ENCODE measurements at places on chromosomes 4 and X.

DNA sequence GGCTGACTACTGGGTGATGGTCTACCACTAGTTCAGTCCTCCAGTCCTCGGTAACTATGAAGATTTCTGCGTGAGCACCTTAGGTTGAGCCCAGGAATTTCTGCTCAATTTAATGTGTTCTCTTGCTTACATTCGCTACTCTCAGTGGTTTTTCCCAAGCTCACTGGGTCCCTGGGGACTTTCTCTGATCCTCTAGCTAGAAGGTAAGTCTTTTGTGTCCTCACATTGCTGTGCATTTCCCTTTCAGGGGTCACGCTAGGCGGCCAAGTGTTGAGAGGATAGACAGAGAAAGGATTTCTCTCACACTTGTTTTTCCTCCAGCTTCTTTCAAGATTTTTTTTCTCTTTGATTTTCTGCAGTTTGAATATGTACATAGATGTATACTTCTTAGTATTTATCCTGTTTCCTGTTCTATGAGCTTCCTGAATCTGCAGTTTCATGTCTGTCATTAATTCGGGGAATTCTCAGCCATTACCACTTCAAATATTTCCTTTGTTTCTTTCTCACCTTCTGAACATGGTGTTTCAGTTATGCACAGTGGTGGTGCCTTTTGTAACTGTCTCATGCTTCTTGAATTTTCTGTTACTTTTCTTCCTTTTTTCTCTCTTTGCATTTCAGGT, 17.5 kb downstream of the MAGEA9 start:
- DNase-seq, result no peak

DNA sequence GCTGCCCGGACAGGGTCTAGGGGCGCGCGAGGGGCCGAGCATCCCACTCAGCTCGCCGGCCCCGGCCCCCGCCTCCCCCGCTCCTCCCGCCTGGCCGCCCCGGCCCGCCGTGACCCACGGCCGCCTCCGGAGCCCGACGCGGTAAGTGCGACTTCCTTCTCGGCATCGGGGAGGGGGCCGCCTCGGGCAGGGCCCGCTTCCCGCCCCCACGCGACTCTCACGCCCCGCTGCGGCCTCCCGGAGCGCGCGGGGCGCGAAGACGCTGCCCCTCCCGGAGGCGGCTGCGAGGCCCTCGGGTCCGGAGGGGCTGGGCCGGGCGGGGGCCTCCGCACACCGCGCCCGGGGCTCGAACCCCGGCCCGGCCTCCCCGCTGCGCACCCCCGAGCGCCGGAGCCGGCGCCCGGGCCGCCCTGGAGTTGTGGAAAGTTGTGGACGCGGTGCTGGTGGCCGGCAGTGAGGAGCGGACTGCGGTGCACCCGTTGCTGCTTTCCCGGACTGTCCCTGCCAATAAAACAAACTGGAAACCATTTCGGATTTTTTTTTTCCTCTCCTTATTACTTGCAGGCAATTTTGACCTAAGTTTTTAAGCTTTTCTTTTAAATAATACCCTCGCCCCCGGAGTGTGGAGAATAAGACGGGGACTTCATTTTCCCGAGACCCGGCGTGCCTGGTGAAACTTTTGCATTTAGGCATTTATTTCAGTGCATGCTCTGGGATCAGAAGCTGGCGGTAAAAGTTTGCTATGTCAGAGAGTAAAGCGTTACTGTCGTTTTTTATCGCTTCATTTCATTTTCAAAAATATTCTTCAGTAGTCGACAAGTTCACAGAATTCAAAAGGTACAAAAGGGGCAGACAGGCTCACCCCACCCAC, 13.0 kb upstream of the TMEM156 start:
- peak; percentile 12 for DNase-seq

DNA sequence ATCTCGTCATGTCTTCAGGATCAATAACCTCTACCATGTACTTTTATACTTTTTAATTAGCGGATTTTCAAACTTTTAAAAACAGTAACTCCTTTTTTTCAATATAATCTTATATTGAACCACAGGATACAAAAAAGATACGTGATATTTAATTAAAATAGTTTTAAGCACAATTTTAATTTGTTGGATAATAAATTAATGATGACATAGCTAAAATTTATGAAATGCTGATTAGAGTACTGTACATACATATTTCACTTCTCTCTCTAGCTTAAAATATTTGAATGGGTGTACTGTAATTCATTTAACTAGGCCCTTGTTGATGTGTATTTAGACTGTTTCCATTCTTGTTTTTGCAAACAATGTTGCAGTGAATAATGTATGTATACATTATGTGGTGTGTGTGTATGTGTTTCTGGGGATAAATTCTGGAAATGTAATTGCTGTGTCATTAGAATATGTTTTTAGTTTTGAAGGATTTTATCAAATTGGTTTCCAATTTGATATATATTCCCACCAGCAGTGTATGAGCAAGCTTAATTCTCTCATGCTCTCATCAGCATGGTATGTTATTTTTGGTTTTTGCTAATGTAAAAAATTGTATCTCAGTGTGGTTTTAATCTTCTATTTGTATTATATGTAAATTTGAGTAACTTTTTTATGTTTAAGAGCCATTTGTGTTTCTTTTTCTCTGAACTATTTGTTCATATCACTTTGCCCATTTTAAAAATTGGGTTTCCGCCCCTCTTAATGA, 66.4 kb downstream of the CDKL5 start:
- no peak for DNase-seq

DNA sequence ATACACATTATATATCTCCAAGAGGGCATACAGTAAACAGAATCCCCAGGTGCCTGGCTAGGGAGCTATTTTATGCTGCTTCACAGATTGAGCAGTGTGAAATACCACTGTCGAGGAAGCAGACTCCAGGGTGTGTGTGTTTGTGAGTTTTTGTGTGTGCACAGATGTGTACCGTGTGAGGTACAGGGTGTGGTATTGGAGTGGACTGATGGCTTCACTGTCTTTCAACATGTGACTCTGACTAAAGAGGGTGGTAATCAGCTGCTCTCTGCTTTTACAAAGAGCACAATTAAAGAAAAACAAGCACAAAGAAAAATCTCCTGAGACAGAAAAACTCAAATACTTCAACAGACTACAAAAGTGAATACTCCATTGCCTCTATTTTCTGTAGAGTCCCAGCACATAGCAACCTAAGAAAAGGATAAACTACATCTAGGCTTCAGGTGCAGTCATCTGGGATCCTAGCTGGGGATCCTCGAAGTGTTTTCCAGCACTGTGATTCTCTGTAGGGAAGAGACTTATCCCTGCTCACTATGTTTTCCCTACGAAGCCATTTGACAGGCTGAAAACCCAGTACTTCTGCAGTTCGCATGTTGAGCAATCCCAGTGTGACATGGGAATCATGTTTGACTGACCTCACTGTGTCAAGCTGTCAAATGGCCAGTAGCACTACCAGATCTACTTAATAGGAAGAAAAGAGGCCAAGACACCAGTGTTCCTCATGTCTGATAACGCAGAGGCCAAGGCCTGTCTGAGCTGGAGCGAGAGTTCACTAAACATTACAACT, 100.3 kb downstream of the CDS1 start:
- DNase-seq, result peak; percentile 52

DNA sequence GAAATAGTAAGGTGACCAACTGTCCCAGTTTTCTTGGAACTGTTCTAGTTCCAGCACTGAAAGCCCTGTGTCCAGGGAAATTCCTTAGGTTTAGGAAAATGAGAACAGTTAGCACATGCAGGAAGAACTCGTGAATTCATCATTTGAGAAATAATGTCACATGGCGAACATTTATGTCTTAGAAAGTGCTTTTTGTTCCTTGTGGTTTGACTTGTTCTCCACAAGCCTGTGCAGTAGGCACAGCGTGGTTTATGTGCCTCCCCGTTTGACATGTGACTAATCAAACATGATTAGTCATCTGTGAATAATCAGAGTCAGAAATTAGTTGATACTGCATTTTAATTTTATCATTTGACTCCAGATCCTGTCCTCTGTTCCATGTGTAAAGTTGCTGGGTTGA, 556.0 kb upstream of the CPEB2 start:
- peak; percentile 97 for DNase-seq

GRCh38 chr4:171985129-171985528, 171.9 kb downstream of the GALNTL6 start:
- DNase-seq, result no peak

GRCh38 chr4:93448691-93449293, 379.8 kb upstream of the ATOH1 start:
- no peak for DNase-seq

GRCh38 chr4:112296949-112297880, at the start of gene ALPK1:
ALPK1 (plus strand) TSS chr4:112297369.
- peak; percentile 84 for DNase-seq

GRCh38 chr4:170198747-170199146, 109.0 kb upstream of the AADAT start:
- DNase-seq, result peak; percentile 19

DNA sequence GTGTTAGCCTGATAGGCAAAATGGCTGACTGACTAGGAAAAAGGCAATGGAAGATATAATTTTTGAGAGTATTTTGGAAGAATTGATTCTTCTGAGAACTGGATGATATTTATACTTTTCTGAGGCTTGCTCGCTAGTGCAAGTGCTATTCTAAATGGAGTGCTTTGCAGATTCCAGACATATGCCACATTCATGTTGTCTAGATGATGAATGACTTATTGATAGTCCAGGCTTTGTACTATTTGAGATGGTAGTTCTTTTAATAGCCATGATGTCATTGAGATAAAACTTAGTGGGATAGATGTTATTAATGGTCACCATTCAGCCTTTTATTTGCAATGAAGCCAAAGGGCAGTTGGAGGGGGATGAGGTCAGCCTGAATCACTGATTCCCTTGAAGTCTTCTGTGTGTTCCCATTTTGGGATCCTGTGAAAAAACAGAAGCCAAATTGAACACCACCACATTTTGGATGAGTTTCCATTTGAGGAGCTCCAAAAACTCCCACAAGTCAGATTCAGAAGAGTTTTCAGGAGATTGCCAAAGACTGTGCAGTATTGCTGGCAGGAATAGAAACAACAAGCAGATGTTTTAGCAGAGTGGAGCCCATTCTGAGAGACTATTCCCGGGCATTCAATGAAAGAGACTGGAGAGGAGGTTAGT, 184.1 kb downstream of the IL1RAPL2 start:
- DNase-seq, result peak; percentile 84

DNA sequence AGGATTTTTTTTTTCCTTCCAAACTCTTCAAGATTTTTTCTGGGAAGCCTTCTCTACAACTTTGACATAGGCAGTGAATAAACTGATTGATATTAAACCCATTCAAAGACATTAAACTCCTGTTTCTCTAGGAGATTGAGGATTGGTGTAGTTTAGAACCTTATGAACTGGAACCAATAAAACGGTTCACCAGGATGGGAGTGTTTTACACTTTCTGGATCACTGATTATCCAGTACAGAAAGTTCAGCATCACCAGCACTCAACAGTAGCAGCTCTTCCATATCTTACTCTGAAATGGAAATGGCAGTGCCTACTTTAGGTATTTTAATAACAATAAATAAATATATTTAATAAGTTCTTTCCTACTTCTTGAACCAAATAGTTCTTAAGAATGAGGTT, 76.7 kb downstream of the BMPR1B start:
- DNase-seq, result no peak

DNA sequence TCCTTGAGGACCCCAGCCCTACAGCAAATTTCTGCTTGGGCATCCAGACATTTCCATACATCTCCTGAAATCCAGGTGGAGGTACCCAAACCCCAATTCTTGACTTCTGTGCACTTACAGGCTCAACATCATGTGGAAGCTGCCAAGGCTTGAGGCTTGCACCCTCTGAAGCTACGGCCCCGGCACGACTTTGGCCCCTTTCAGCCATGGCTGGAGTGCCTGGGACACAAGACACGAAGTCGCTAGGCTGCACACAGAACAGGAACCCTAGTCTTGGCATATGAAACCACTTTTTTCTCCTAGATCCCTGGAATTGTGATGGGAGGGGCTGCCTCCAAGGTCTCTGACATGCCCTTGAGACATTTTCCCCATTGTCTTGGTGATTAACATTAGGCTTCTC, 1417.7 kb downstream of the ARAP2 start:
- DNase-seq, result no peak

- no peak for DNase-seq
Observed at GRCh38 chr4:156495836-156496235, 475.8 kb downstream of the PDGFC start.

DNA sequence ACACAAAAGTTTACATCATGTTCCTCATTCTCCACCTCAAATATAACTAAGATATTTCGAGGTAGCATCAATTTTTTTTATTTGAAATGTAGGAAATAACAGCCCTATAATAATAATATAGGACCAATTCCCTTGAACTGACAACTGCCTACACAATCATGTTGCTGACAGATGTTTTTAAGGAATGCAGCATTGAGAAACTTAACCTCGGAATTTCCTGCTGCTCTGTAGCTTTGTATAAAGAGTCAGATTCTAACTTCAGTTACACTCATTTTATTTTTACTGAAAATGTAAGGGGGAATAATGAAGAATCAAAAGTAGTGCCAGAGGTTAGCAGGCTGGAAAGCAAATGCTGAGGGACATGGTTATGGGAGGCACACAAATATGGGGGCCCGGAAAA, 235.8 kb downstream of the RBMX2 start:
- no peak for DNase-seq

DNA sequence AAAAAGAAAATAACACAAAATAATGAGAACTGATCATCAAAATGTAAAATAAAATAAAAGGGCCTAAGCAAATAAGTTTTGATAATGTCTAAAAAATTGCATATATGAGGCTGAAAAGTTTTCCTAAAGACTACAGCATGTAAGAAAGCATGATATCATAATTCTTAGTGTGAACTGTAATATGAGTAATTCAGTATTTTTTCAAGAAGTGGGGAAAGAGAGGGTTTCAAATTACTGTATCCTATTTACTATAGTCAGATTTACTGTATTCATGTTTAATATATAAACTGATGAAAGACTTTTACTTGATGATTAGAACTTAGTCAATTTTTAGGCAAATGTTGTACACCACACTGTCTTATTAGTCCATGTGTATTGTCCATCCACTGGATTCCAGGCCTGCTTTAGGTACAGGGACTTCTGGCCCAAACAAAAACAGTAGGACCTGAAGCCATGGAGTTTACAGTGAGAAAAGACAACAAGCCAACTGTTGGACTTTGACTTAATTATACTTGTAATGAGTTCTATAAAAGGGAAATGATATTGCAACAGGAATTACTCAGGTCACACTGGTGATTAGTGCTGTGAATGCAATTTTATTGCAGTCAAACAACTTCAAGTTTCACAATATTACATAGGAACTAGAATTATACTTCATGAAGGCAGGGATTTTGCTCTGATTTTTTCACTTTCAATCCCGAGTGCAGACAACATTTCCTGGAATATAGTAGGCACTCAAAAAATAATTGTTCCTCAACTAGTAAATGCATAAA, 517.7 kb upstream of the GALNT7 start:
- DNase-seq, result no peak

DNA sequence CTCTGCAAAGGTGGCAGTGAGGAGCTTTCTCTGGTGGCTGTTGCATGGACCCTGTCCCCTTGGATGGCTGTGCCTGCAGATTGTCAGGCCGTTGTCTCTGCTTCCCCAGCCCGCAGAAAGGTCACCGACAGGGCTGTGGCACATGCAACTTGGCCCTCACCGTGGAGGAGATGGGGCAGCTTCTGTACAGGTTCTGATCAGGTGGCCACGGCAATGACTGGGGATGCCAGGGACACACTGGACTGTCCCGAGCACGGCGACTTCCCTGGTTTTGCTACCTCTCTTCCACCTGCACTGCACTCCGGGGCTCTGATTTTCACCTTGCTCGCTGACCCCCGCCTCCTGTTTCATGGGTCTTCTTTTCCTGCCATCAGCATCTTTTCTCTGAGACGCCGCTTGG, 43.5 kb downstream of the DCTD start:
- no peak for DNase-seq

- DNase-seq, result no peak
Observed at GRCh38 chr4:158945529-158946108, 157.3 kb upstream of the RAPGEF2 start.
